ENCODE measurements at places on chromosomes 16 and 17.

DNA sequence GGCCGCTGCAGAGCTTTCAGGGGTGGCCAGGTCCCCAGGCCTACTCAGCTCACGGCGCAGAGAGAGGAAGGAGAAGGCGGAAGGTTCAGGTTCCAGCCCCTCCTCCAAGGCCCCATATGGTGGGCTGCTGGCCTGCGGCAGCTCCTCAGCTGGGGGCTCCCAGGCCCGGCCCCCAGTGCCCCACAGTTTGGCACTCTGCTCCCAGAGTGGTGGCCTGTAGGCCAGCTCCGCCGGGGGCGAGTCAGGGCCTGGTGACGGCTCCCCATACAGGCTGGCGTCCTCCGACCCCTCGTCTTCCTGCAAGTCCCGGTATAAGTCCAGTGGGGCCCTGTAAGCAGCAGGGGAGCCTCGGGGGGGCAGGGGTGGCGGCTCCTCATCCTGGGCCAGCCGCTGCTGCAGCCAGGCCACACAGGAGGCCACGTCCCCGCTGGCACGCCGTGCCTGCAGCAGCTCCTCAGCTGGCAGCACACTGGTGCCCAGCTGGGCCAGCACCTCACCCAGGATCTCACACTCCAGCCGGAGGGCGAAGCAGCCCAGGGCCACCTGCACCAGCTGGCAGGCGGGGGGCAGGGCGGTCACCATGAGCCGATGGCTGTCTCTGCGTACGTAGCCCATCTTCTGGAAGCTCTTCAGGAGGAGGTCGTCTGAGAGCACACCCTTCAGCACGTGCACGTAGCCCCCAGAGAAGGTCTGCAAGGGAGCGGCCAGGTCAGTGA lies 3.7 kb downstream of the SPATA2L start:
- DNase-seq = no peak

GRCh38 chr17:19338031-19338990 lies 24.2 kb downstream of the B9D1 start:
- no peak for DNase-seq

DNA sequence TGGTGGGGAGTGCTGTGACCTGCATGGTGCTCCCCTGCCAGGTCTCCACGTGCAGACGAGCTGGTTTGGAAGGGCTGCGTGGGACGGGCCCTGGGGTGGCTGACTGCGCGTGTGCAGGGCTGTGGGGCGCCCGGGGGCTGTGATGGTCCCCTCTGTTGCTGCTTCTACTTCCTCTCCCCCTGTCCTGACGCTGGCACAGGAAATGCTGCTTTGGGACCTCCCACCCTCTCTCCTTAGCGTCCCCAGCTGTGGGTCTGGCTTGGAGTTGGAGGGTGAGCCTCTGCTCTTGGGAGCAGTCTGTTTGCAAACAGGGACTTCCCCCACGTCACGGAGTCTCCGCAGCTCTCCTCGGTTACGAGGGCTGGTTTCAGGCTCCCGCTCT lies 35.2 kb downstream of the TSC2 start:
- no peak for DNase-seq

- no peak for DNase-seq
These were observed 40.9 kb downstream of the RFFL start for GRCh38 chr17:35022536-35023063.

DNA sequence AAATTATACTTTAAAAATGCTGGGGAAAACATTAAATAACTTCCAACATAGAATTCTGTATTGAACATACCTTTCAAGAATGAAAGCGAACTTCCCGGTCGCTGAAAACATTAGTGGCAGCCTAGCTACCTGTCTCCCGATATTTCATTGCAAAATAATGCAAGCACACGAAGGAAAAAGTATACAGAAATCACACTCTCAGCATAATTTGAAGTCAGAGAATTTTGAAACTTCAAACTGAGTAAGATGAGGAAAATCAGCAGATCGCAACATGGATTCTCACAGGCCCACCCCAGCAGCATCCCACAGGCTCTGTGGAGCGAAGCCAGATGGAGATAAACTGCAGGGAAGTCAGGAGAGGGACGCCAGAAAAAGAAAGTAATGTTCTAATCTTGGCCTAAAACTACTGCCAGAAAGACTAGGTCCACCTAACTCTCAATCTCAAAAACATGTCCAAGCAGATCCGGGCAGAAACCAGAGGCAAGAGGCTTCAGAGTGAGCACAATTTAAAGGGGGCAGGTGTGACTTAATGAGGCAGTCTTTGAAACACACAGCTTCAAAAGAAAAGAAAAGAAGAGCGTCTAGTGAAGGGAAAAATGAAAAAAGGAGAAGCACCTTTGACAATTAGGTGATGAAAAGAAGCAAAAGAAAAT lies 4.8 kb upstream of the GOSR1 start:
- DNase-seq = no peak

DNA sequence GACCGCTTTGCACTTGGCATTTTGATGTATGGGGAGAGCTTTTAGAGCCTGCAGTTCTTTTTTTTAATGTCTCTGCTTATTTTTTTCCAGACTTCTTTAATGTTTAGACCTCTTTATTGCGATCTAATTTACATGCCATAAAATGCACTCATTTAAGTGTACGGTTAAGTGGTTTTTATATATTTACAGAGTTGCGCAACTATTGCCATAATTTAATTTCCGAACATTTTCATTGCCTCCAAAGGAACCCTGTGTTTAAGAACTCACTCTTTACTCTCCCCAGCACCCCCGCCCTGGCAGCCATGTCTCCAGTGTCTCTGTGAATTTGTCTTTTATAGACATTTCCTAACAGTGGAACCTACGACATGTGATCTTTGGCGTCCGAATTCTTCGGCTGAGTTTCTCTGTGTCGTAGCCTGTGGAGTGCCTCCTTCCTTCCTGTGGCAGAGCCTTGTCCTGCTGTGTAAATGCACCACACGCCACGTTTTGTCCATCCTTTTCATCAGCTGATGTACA lies 24.0 kb downstream of the ZNF750 start:
- DNase-seq = no peak

- no peak for DNase-seq
These were observed 95.1 kb downstream of the TBC1D16 start for GRCh38 chr17:79940459-79941087.

DNA sequence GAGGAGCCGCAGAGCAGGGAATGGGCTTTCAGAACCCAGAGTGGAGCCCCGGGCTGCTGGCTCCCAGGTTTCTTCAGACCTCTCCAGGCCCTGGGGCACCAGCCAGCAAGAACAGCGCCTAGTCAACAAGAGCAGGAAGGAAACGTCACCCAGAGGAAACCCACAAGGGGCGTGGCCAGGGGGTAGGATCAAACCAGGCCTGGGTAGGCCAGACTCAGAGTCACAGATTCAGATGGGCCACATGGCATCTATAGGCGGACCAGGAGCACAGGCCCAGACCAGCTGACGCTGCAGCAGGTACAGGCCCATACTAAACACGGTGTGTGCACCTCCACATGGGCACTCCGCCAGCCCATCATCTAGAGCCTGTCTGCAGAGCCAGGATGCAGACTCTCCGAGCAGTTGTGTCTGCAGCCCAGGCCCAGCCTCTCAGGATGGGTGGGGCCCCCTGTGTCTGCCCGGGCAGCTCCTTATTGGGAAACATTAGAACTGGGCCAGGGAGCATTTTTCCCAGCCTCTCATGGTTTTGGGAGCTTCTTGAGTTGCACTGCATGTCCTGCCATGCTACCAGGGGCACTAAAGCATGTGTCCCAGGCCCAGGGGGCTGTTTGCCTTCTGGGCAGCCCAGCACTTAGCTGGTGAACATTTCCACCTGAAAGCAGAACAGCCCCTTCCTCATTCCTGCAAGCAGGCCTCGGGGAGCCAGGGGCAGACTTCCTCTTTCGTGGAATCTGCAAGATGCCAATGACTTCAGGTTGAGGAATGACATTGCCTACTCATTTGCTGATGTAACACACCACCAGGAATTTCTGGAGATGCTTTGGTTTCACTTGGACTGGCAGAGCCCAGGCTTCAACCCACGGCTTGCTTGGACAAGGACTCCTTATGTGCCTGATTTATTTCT lies at the start of gene NLRP1:
Gene NLRP1, minus strand, starts transcription at position 127 of the 904 bp plus-strand sequence. CDS start 552 bp downstream, outside the sequence.
- peak; percentile 68 for DNase-seq

DNA sequence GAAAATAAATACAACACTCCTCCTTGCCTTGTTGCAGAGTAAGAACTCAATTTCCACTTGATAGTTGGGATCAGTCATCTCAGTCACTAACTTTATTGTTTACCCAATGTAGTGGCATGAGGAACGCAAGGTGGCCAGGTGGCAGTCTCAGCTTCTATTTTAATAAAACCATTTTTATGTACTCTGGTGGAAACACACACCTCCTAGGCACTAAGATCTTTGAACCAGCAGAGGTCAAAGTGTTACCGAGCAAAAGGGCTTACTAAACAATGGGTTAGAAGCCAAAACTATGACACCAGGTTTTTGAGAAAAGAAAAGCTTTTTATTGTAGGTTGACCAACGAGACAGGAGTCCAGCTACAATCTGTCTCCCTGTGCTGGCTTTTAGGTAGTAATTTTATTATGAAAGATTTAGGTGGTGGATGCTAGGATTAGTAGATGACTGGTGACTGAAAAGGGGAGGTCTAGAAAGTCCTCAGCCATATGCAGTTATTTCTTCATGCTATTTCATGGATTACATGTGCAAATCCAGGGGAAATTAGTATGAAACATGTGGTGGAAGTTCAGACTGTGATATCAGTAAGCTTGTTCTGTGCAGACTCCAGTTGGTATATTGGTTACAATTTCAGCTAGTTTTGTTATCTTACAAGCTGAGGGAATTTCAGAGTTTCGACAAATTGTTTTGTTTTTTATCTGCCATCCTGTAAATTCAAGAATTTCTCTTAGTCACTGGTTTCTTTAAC lies 122.3 kb downstream of the PCTP start:
- DNase-seq = no peak

GRCh38 chr16:14244196-14245010 lies 173.3 kb downstream of the MRTFB start:
- DNase-seq = peak; percentile 55

DNA sequence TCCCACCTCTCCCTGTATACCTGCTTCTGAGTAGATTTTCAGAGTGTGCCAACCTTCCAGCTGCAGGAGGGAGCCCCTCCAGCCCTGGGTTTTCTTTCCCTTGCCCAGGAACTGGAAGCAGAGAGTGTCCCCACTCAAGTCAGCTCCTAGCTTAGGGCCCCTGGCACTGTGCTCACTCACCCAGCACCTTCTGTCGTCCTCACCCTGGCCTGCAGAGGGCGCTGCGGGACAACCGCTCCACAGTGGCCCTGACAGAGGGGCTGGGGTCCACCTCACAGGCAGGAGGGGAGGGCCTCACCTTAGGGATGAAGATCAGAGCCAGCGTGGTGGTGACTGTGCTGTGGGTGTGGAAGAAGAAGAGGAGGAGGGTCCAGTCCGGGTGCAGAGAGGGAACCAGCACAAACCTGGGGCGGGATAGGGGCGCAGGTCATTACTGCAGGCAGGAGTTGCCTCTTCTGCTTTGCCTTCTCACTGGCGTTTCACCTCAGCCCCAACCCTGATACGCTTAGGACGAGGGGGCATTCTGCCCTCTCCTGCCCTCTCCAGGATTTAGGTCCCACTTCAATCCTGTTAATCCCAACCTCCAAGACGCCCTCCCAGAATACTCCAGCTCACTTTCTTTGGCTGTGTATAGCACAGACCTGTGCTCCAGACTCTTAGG lies 10.0 kb downstream of the GPR179 start:
- DNase-seq = no peak

DNA sequence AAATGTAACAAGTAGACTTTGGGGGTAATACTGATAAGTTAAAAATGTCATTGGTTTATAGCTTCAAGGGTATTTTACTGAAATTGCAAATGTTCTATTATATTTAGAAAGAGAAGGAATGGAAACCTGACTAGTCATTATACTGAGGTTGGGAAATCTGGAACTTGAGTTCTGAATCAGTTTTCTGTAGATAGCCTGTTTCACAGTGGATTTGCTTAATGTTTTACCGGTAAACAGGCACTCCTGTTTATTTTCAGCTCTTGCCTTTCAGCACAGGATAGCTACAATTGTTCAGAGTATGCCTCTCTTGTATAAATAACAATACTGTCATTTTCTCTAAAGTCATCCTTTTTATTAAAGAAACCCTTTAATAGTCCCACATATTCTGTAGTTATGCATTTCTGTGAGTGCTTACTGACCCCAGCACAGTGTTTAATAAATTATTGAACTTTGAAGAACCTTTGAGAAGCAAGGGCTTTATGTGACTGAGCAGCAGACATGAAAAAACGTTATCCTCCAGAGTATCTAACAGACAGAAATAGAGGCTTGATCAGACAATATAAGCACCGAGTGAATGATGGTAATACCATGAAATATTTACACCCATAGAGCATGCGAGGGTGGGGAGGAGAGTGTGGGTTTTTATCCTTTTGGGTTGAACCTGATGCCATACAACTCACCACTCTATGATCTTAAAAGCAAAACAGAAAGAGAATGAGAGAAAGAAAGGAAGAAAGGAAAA lies 58.2 kb downstream of the FTO start:
- DNase-seq = no peak

DNA sequence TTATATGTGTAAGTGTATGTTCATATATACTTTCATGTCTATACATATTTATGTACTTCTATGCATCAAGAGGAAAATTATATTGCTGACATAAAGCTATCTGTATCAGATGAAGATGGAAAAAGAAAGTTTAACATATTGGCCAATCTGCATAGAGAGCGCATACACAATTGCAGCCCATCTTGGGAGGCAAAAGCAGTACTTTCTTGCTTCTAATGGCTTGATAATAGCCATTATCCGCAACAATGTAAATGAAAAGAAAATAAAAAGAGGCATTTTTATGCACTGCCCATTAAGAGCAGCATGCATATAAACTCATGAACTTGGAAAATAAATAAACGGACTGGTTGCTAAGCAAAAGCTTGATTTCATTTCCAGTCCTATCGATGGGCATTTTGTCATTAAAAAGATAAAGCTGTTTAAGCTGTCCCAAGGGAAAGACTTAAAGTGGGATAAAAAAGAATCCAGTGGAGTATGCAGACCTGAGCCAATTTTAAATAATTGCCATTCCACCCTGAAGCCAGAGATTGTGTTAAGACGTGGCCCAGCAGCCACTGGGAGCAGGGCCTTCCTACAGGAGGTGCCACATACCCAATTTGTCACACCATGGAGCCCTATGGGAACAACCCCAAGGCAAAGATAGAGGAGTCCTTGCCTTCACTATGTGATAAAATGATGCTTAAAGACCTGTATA lies 183.6 kb upstream of the CDH11 start:
- DNase-seq = no peak

DNA sequence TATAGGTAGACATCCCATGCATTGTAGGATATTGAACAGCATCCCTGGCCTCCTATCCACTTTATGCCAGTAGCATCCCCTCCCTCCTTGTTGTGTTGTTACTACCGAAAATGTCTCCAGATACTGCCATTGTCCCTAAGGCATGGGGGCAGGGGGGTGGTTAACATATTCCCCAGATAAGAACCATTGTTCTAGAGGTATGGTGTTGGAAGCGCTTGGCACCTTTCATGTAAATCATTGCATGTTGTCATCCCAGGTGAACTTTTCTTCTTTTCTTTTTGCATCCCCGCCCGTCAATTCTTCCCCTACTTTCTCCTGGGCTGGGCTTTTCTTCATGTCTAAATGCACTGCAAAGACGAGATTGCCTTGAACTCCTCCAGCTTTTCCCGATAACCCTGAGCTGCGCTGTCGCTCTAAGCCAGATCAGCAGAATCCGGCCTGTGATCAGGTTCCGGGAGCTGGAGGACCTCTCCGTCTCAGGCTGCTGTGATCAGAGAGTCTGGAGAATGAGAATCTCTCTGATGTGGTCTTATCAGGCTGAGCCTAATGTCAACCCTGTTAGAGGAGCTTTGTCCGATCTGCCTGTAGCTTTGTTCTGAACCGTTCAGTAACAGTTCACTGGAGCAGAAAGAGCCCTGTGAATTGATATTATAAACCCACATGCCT lies 76.2 kb downstream of the RBFOX1 start:
- no peak for DNase-seq

Measured in fibroblast of skin of left biceps (primary cell).